Stimulated activated CD8-positive, alpha-beta memory T cell treated with anti-CD3 and anti-CD28 coated beads, Interleukin-4, amount 100 ng/mL, for 4 hours (primary cell): ENCODE measurements at places on chromosomes 4 and X.

DNA sequence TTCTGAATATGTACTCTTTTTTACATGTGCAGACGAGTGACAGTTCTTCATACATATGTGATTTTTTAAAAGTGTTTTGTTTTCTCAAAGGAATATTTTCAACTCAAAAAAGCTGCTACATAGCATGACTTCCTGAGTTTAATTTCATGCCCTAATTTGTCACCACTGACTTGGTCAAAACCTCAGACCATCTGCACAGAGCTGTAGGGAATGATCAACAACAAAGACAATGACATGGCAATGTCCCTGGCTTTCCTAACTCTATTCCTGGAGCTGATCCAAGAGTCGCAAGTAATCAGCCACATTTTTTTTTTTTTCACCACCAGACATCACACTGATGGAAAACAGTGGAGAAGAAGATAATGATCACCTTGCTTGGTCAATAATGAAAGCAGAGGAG, 97.7 kb downstream of the TMA16 start:
- DNase-seq: no peak

GRCh38 chr4:74608151-74608949, 163.4 kb downstream of the AREG start:
- DNase-seq: no peak

DNA sequence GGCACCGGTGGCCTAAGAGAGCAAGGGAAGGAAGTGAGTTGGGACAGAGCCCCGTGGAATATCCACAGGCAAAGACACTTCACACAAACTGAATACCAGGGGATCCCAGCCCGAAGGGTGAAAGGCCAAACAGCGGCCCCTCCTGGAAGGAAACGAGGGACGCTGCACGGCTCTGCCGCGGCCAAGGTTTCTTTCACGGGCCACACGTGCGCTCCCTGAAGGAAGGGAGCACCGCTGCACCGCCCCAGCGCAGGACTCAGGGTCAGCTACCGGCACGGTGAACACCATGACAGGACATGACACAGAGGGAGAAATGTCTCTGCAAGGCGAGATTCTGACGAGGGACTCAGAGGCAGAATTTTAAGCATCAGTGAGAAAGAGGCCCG, 31.5 kb upstream of the GTPBP6 start:
- DNase-seq: no peak

DNA sequence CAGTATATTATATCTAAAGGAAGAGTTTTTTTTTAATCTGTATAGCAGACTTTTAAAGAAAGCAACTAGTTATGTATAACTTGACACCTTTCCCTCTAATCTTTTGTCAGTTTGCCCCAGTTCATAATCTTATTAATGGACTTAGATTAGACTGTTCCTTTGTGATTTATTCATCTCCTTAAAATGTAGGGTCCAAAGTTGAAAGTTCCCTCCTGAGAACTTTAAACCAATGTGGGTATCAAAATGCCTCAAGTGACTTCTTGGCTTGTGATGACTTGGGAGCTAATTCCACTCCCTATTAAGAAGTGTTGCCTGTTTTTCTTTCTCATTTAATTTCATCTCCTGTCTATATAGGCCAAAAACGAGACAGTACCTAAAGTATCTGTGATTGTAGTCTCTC, 6.3 kb upstream of the SDAD1 start:
- no peak for DNase-seq
